ENCODE measurements at places on chromosomes 1 and 21. TPM values are rescaled to one million over a fixed set of nuclear protein-coding genes. Genes with fewer than 3 reads are reported as not detected.

- DNase-seq, result no peak
Observed at GRCh38 chr1:198793714-198794113, 154.9 kb downstream of the PTPRC start.

DNA sequence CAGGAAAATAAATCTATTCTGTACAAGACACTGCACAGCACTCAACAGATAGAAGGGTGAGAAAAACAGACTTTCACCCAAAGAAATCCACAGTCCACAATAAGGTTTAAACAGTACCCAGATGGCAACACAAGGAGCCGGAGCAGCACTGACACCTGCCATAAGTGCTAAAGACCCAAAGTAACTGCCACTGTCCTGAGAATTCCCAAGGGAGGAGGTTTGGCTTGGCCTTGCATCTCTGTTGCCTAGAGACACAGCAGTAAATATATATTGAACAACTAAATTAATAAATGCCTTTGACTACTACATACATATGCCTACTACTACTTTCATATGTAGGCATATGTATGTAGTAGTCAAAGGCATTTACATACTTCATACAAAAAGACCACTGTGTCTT, 68.0 kb downstream of the VAV3 start:
- no peak for DNase-seq

The BOLA1 gene
- 11.0 TPM for total RNA-seq

GRCh38 chr1:204600968-204601367, 84.6 kb downstream of the LRRN2 start:
- no peak for DNase-seq

DNA sequence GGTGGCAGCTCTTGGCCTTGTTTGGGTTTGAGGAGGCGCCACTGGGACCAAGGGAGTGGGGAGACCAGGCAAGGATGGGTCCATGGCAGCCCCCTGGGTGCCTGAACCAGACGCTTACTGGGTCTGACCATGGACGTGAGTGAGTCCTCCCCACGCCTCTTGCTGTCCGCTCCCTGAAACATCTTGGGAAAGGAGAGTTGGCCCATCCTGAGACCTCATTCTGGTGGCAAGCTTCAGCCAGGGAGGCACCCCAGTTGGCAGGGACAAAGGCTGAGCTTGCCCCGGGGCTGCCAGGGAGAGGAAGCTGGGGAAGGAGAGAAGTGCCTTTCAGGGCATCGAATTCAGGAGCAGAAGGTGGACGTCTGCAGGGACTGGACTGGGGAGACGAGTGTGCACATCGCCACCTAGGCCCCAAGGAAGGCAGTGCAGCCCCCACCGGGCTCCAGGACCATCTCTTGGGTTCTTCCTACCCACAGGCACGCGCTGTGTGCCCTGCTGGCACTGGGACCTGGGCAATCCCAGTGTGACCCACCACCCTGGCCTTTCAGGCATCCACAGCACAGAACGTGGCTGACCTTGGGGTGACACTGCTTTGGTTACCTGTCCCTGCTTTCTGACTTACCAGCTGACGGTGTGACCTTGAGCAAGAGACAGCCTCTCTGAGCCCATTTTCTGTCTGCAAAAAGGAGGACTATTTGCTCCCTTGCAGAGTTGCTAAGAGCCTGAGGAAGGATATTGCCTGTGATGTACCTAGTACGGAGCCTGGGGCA, 132.9 kb upstream of the WNT4 start:
- peak; percentile 69 for DNase-seq

DNA sequence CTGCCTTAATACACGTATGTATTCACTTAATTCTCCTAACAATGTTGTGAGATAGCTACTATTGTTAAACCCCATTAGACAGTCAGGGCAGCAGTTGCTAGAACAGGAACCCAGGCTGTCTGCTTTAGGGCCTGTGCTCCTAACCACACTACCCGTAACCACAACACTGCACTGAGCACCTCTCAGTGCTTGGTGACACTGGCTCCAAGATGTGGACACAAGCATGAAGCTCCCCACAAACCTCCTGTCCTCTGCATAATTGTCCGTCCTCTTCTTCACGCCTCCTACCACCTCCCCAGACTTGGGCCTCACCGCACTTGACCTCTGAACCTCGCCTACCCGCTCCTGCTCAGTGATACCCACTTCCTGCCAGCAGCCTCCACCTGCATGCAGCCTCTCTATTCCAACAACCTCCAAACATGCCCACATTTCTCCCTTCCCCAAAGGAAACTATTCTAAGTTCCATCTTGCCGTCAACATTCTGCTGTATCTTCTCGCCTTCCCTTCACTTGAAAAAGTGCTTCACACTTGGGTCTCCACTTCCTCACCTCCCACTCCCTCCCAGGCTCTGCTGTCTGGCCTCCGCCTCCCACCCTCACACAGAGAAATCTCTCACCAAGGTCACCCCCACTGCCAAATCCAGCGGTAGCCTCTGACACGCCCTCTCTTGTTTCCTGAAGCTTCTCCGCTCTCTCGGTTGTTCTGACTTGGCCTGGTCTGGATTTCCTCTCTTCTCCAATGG, 14.6 kb upstream of the AHDC1 start:
- no peak for DNase-seq

Measured in Daoy (cell line).